ENCODE measurements at places on chromosomes 4 and X. TPM values are rescaled to one million over a fixed set of nuclear protein-coding genes. Genes with fewer than 3 reads are reported as not detected.

VCX2 gene
- total RNA-seq, result not detected

MGARP gene
- total RNA-seq, result 3.4 TPM

SYTL4 gene
- 5.9 TPM for total RNA-seq

ZNF674 gene
- 6.5 TPM for total RNA-seq

SYP gene
- total RNA-seq, result 1.4 TPM

CXCL5 gene
- 0.22 TPM for total RNA-seq

VSIG4 gene
- not detected for total RNA-seq

DNA sequence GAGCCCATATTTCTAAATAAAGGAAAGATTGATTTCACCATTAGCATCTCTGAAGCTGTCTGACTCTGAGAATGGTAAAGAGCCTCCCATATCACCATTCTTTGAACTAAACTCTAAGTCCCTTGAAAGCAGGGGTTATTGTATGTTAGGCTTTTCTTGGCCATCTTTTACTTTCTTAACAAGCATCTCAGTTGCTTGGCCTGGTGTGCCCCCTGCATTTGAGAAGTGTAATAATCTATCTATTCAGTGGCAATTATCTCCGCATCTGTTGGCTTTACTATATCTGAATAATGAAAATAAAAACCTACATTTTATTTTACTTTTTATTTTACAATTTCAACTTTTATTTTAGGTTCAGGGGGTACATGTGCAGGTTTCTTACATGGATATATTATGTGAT lies 128.3 kb upstream of the ARMCX2 start:
- H3K27ac ChIP-seq, result no peak overlapping the region
- H3K27me3 ChIP-seq, result no peaks in the 10 kb centered on the region
- no peaks in the 10 kb centered on the region for H3K36me3 ChIP-seq
- DNase-seq, result no peak

DNA sequence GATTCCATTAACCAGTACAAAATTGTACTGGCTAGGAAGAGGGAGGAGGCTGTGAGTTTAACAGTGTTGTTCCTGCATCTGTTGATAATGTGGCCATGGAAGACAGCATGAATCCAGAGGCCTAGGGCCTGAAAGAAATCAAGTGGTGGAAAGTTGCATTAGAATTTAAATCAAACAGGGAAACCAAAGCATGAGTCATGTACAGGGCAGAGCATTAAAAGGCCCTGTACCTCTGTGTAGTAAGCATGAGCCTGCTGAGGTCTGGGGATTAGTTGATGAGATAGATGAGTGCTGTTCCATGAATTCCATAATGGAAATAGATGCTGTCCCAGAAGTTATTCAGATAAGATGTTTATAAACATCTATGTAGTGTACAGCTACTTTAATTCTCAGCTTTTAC lies 58.3 kb downstream of the MID1IP1 start:
- no peaks in the 10 kb centered on the region for H3K27me3 ChIP-seq
- H3K4me1 ChIP-seq, result peaks cover 4% of the 10 kb centered on the region
- H3K36me3 ChIP-seq, result no peaks in the 10 kb centered on the region
- H3K4me3 ChIP-seq, result no peak overlapping the region
- DNase-seq, result no peak

- no peaks in the 10 kb centered on the region for H3K36me3 ChIP-seq
- peaks cover 4% of the 10 kb centered on the region for H3K27me3 ChIP-seq
- DNase-seq, result no peak
- no peak overlapping the region for H3K4me3 ChIP-seq
- no peak overlapping the region for H3K27ac ChIP-seq
Observed at GRCh38 chr4:55553441-55554201, 6.9 kb upstream of the CLOCK start.

GRCh38 chr4:4694296-4694772 lies 152.5 kb upstream of the STX18 start:
- no peaks in the 10 kb centered on the region for H3K36me3 ChIP-seq
- peaks cover 19% of the 10 kb centered on the region for H3K4me1 ChIP-seq
- no peak for DNase-seq
- H3K4me3 ChIP-seq, result no peak overlapping the region

DNA sequence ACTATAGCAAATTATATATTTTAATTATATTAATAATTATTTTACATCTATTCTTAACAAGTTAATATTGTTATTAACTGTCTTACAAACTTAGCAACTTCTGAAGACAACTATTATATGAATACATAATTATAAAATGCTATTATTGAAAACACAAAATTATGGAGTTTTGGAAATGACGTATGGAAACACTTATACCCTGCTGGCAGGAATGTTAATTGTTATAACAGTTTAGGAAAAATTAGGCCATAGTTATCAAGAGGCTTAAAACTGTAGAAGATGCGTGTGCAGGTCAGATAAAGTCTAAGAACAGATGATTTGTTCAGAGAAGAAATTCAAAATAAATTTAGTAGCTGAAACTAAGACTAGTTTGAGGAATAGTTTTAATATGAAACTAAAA lies 211.7 kb downstream of the FAT4 start:
- no peaks in the 10 kb centered on the region for H3K4me1 ChIP-seq
- peaks cover 2% of the 10 kb centered on the region for H3K27me3 ChIP-seq
- no peak overlapping the region for H3K4me3 ChIP-seq
- no peak for DNase-seq

DNA sequence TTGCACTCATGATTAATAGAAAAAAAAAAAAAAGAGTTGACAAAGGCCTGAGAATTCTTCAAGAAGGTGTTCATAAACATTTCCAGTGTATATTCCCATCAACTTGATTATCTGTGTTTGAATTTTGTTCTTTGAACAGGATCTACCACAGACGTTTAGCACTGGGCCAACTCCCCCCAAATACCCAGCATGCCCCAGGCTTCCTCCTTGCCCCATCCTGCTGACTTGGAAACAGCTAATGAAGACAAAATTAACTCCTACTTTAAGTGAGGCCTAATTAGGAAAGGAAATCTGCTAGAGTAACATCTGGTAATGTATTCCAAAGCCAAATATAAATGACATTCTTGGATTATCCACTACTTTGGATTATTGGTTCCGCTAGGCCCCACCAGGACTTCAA lies 52.5 kb downstream of the PPARGC1A start:
- no peaks in the 10 kb centered on the region for H3K36me3 ChIP-seq
- no peak overlapping the region for H3K27ac ChIP-seq
- no peak for DNase-seq
- H3K4me3 ChIP-seq, result no peak overlapping the region

DNA sequence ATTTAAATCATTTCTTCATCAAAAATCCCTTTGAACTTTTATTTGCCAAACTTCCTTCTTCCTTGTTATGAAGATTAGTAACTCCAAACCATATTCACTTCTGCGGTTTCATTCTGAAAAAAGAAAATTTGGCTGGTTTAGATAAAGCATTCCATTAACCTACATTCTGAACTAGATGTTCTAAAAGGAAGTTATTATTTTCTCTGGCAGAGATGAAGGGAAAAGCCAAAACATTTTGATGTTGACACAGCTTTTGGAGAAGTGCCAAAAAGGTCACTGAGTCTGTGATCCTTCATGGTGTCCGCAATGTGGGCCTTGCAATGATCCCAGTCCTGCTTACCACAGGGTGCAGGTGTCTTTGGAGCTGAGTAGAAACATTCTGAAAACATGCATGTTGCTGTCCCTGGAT lies 36.0 kb downstream of the CXCL8 start:
- H3K36me3 ChIP-seq, result no peaks in the 10 kb centered on the region
- H3K4me1 ChIP-seq, result peaks cover 26% of the 10 kb centered on the region
- peak overlapping the region; percentile 22 for H3K27ac ChIP-seq
- peaks cover 5% of the 10 kb centered on the region for H3K27me3 ChIP-seq
- no peak overlapping the region for H3K4me3 ChIP-seq

GRCh38 chrX:9538544-9539045 lies 73.7 kb downstream of the TBL1X start:
- H3K4me1 ChIP-seq, result peaks cover 22% of the 10 kb centered on the region
- H3K4me3 ChIP-seq, result no peak overlapping the region
- H3K36me3 ChIP-seq, result no peaks in the 10 kb centered on the region
- H3K27ac ChIP-seq, result no peak overlapping the region
- no peak for DNase-seq

DNA sequence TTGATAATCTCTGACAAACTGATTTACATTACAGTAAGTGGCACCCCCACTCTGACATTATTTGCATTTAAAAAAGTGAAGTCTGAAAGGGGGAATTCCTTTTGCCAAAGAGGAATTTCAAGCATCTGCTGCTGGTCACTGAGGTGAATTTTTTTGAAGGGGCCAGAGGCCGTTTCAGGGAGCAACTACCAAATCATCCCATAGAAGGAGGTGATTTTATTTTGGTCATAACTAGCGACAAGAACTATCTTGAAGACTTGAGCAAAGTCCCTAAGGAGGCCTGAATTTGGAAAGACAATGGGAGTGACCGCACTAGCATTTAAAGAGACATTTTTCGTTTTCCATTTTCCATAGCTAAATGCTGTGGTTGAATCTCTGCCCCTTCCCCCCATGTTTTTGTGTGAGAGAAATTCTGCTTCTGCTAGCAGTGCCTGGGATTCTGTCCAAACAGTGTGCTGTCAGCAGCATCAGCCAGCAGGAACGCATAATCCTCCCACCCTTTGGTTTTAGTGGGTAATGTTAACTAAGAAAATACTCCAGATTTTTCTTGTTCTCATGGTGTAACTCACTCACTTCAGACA lies 110.1 kb upstream of the MED14 start:
- H3K4me3 ChIP-seq, result peak overlapping the region; percentile 17
- peak overlapping the region; percentile 91 for H3K27ac ChIP-seq
- H3K27me3 ChIP-seq, result no peaks in the 10 kb centered on the region
- H3K36me3 ChIP-seq, result peaks cover 5% of the 10 kb centered on the region
- no peak for DNase-seq

DNA sequence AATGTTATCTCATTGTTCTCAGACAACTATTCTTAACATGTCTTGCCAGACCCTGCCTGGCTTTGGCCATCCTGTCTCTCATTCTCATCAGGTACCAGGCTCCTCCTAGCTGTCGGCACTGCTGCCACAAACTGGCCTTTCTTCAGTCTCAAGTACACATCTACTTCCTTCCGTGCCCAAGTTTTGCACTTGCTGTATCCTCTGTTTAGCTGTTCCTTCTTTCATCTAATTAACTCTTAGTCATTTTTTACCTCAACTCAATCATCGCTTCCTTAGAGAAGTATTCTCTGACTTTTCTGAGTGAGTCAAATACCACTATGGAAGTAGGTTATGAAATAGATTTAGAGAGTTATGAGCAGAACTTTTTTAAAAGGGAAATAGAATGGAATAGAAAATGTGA lies 19.7 kb downstream of the CXCL3 start:
- no peak overlapping the region for H3K4me3 ChIP-seq
- no peak overlapping the region for H3K27ac ChIP-seq
- H3K36me3 ChIP-seq, result no peaks in the 10 kb centered on the region
- DNase-seq, result no peak
- peaks cover 35% of the 10 kb centered on the region for H3K27me3 ChIP-seq
- H3K4me1 ChIP-seq, result no peaks in the 10 kb centered on the region

GRCh38 chr4:178553201-178553600 lies 1111.0 kb upstream of the AGA start:
- no peaks in the 10 kb centered on the region for H3K27me3 ChIP-seq
- H3K4me3 ChIP-seq, result no peak overlapping the region
- DNase-seq, result no peak
- no peaks in the 10 kb centered on the region for H3K36me3 ChIP-seq

DNA sequence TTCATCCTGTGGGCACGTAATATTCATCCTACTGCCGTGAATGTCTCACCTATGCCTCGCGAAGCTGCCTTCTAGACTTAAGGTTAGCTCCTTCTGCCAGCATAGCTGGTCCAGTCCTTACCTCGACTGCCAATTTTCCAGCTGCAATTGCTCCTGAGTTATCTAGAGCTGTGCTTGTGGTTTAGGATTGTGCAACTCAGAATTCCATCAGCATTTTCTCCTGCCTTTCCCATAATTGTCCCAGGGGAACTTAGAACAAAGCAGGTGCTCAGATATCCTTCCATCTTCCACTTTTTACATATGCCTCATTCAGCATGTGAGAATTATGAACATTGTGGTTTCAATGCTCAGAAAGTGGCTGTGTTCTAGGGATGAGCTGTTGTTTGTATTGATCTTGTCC lies 131.4 kb upstream of the ADGRL3 start:
- DNase-seq, result no peak
- H3K27me3 ChIP-seq, result no peaks in the 10 kb centered on the region
- no peak overlapping the region for H3K4me3 ChIP-seq
- peaks cover 19% of the 10 kb centered on the region for H3K4me1 ChIP-seq
- H3K27ac ChIP-seq, result no peak overlapping the region

GRCh38 chrX:65900850-65901844 lies 138.7 kb downstream of the VSIG4 start:
- no peak overlapping the region for H3K27ac ChIP-seq
- H3K27me3 ChIP-seq, result no peaks in the 10 kb centered on the region
- no peak for DNase-seq
- H3K36me3 ChIP-seq, result no peaks in the 10 kb centered on the region
- no peak overlapping the region for H3K4me3 ChIP-seq

GRCh38 chr4:25578432-25578831 lies 77.2 kb upstream of the SLC34A2 start:
- no peak for DNase-seq
- no peaks in the 10 kb centered on the region for H3K36me3 ChIP-seq
- no peaks in the 10 kb centered on the region for H3K4me1 ChIP-seq
- peaks cover 7% of the 10 kb centered on the region for H3K27me3 ChIP-seq
- H3K4me3 ChIP-seq, result no peak overlapping the region

DNA sequence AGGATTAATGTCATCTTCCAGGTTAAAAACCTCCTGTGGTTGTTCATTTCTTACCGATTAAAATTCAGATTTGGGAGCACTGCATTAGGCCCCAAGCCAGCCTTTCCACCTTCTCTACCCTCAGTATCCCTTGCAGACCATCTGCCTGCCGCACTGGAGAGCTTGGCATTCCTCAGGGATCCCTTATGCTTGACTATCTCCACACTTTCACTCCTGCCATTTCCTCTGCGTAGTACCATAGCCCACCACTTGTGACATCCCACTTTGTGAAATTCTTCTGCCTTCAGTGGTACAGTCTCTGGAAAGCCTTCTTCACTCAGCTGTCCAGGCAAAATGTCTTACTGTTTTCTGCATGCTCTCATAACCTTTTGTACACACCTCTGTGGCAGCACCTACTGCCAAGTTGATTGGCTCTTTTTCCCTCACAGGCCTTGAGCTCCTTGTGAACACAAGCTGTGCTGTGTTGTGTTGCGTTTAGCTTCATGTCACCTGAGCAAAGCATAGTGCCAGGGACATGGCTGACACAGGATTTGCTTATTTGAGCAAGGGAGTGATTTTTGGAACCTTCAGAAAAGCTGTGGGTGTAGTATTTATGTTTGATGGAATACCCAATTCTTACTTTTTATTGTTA lies 156.4 kb downstream of the ARX start:
- no peak overlapping the region for H3K27ac ChIP-seq
- no peaks in the 10 kb centered on the region for H3K27me3 ChIP-seq
- peaks cover 34% of the 10 kb centered on the region for H3K4me1 ChIP-seq
- H3K36me3 ChIP-seq, result no peaks in the 10 kb centered on the region
- DNase-seq, result no peak

DNA sequence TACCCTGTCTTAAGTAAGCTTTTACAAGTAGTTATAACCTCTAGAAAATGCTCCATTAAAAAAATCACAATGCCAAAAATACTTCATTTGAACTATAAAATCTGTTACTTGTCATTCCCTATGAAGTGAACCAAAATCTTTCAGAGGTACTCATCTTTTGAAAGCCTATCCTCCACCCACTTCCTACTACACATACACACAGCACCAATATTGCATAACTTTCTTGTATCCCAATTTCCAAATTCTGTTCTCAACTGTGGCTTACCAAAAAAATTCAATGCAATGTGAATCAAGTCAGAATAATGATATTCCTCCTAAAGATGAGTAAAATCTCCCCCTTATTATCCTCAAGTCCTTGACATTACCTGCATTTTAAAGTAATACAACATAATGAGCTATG lies 15.9 kb downstream of the DHX15 start:
- DNase-seq, result no peak
- peaks cover 44% of the 10 kb centered on the region for H3K4me1 ChIP-seq
- H3K4me3 ChIP-seq, result no peak overlapping the region

- H3K4me3 ChIP-seq, result no peak overlapping the region
- no peaks in the 10 kb centered on the region for H3K36me3 ChIP-seq
- no peak overlapping the region for H3K27ac ChIP-seq
- H3K27me3 ChIP-seq, result no peaks in the 10 kb centered on the region
- H3K4me1 ChIP-seq, result peaks cover 10% of the 10 kb centered on the region
Observed at GRCh38 chr4:157096439-157096838, 20.5 kb downstream of the GLRB start.

Measured in chondrocyte (in vitro differentiated cells).